ENCODE measurements at places on chromosomes 7 and 10.

GRCh38 chr10:11838298-11838852, 15.2 kb downstream of the PROSER2 start:
- no peak for DNase-seq

- DNase-seq: no peak
Measured at GRCh38 chr10:128102480-128103228, 23.6 kb downstream of the MKI67 start.

GRCh38 chr10:126867567-126868365, 37.5 kb upstream of the DOCK1 start:
- DNase-seq: no peak

- no peak for DNase-seq
Measured at GRCh38 chr7:112982441-112983063, 104.1 kb downstream of the GPR85 start.

- no peak for DNase-seq
Measured at GRCh38 chr7:82348251-82348650, 95.3 kb downstream of the CACNA2D1 start.
